Liver (tissue), 10 donors: ENCODE measurements at places on chromosomes 2 and 18. TPM values are rescaled to one million over a fixed set of nuclear protein-coding genes. Genes with fewer than 3 reads are reported as not detected.

OSBPL1A gene
- 6.6 TPM for total RNA-seq

DNA sequence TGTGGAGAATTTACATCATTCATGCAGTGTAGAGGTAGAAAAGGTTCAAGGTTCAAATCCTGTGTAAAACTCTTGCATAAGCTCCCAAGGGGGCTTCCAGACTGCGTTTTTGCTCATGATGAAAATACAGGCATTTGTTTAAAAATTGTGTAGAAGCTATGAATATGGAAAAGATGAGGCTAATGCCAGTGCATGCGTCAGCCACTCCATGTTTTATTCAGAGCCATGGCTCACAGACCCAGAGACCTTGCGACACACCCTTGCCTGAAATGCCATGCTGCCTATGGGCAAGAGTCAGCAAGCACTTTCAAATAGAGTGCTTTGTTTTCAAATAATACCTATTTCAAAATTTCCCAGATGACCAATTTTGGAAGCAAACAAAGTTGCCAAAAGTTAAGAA lies 262.3 kb downstream of the TRIB2 start:
- no peaks in the 10 kb centered on the region for H3K27me3 ChIP-seq
- no peaks in the 10 kb centered on the region for H3K4me1 ChIP-seq
- H3K4me3 ChIP-seq = no peak overlapping the region
- H3K27ac ChIP-seq = no peak overlapping the region

- DNase-seq = no peak
- H3K36me3 ChIP-seq = no peaks in the 10 kb centered on the region
- no peaks in the 10 kb centered on the region for H3K4me1 ChIP-seq
- no peak overlapping the region for H3K27ac ChIP-seq
- H3K4me3 ChIP-seq = no peak overlapping the region
Observed at GRCh38 chr2:214899751-214900150, 90.3 kb upstream of the BARD1 start.

SERPINB13 gene
- not detected for total RNA-seq

GRCh38 chr2:206341396-206341795 lies 66.9 kb downstream of the ZDBF2 start:
- H3K4me1 ChIP-seq = no peaks in the 10 kb centered on the region
- no peak overlapping the region for H3K27ac ChIP-seq
- no peaks in the 10 kb centered on the region for H3K27me3 ChIP-seq
- no peaks in the 10 kb centered on the region for H3K36me3 ChIP-seq
- H3K4me3 ChIP-seq = no peak overlapping the region
- no peak for DNase-seq

LINC00305 gene
- total RNA-seq = not detected

DNA sequence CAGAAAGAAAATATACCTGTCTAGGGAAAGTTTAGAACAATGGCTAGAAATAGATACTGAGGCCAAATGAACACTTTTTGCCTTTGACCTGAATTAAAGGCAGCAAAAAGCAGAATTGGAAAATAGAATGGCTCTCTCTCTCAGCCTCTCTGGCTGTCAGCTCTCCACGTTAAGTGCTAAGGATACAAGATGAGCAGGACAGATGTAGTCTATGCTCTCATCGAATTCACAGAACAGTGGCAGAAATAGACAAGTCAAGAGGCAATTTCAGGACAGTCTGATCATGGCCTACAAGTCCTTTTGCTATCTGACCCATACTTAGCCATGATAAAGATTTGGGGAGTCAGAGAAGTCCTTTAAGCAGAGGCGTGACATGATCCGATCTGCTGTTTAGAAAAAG lies 120.2 kb upstream of the CREB1 start:
- no peaks in the 10 kb centered on the region for H3K36me3 ChIP-seq
- H3K27ac ChIP-seq = no peak overlapping the region
- DNase-seq = no peak
- H3K27me3 ChIP-seq = no peaks in the 10 kb centered on the region

GRCh38 chr2:217805668-217806481 lies 196.9 kb downstream of the TNS1 start:
- no peak overlapping the region for H3K4me3 ChIP-seq
- no peak overlapping the region for H3K27ac ChIP-seq
- H3K4me1 ChIP-seq = peaks cover 16% of the 10 kb centered on the region
- peaks cover 64% of the 10 kb centered on the region for H3K36me3 ChIP-seq
- H3K27me3 ChIP-seq = no peaks in the 10 kb centered on the region

DNA sequence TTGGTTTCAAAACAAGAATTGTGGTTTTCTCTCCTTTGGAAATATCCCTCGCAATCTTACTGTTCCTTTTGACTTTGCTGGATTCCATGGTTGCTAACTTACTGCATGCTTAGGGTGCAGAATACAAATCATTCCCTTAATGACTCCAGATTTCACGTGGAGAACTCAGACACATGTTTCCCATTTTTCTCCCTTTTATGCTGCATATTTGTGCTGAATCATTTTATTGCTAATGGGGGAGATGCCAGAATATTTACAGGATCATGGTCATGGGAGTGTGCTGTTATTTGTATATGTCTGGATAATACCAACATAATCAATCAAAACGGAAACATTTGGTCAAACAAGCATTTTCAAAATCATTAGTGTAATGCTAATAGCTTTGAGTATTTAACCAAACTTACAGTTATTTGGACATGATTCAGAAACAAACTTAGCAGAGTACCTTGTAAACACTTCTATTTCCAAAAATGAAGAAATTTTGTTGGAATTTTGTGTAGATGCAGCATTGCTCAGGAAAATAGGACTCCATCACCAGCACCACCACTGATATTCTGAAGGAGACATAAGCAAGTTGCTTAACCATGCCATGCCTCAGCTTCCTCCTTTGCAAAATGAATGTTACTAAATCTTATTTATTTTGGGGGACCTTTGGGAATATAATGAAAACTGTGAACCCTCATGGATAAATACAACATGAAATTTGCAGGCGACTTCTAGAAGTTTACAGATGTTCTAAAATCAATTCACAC lies 122.5 kb upstream of the RND3 start:
- H3K4me1 ChIP-seq = no peaks in the 10 kb centered on the region
- H3K27ac ChIP-seq = no peak overlapping the region
- H3K36me3 ChIP-seq = no peaks in the 10 kb centered on the region
- no peak for DNase-seq
- H3K27me3 ChIP-seq = no peaks in the 10 kb centered on the region

DNA sequence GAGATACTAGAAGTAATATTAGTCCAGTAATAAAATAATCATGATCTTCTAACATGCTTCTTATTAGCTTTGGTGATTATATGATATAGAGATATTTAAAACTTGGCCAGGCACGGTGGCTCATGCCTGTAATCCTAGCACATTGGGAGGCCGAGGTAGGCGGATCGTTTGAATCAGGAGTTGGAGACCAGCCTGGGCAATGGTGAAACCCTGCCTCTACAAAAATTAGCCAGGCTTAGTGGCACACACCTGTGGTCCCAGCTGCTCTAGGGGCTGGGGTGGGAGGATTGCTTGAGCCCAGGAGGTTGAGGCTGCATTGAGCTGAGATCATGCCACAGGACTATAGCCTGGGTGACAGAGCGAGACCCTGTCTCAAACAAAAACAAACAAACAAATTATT lies 87.0 kb downstream of the WDR7 start:
- H3K27ac ChIP-seq = no peak overlapping the region
- no peak for DNase-seq
- H3K4me3 ChIP-seq = no peak overlapping the region
- H3K4me1 ChIP-seq = no peaks in the 10 kb centered on the region

GRCh38 chr2:233404222-233404621 lies 49.9 kb downstream of the DGKD start:
- H3K27me3 ChIP-seq = no peaks in the 10 kb centered on the region
- peaks cover 3% of the 10 kb centered on the region for H3K4me1 ChIP-seq
- H3K4me3 ChIP-seq = no peak overlapping the region
- no peak overlapping the region for H3K27ac ChIP-seq
- no peak for DNase-seq
- no peaks in the 10 kb centered on the region for H3K36me3 ChIP-seq

GRCh38 chr2:10547663-10548376 lies 99.7 kb upstream of the ODC1 start:
- H3K27me3 ChIP-seq = no peaks in the 10 kb centered on the region
- H3K4me3 ChIP-seq = no peak overlapping the region
- H3K36me3 ChIP-seq = no peaks in the 10 kb centered on the region

- H3K27me3 ChIP-seq = no peaks in the 10 kb centered on the region
- no peak for DNase-seq
- H3K27ac ChIP-seq = no peak overlapping the region
- peaks cover 30% of the 10 kb centered on the region for H3K36me3 ChIP-seq
- no peak overlapping the region for H3K4me3 ChIP-seq
Observed at GRCh38 chr2:158619496-158619895, 162.7 kb downstream of the PKP4 start.

DNA sequence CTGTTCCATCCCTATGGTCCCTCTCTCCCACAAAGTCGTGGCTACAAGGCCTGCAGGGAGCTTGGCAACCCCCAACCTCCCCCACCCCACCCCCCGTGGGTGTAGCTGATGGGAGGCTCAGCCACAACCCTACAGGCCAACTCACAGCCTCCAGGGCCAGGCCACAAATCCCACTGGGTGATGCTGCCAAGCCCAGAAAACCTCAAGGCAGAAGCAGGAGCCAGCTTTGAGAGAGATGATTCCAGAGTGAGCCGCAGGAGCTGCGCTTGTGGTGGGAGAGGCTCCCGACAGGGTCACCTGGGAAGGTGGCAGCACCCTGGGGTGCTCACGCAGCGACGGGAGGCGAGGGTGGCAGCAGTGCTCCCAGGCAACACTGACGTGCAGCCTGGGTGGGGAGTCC lies 44.8 kb downstream of the ADCY3 start:
- H3K36me3 ChIP-seq = no peaks in the 10 kb centered on the region
- no peaks in the 10 kb centered on the region for H3K4me1 ChIP-seq
- H3K4me3 ChIP-seq = no peak overlapping the region
- H3K27ac ChIP-seq = no peak overlapping the region
- no peak for DNase-seq

- H3K36me3 ChIP-seq = peaks cover 16% of the 10 kb centered on the region
- no peak overlapping the region for H3K4me3 ChIP-seq
- H3K27me3 ChIP-seq = no peaks in the 10 kb centered on the region
- DNase-seq = no peak
Observed at GRCh38 chr2:233775414-233775813, 2.7 kb upstream of the MROH2A start.

GALNT3 gene
- 2.2 TPM for total RNA-seq

DNA sequence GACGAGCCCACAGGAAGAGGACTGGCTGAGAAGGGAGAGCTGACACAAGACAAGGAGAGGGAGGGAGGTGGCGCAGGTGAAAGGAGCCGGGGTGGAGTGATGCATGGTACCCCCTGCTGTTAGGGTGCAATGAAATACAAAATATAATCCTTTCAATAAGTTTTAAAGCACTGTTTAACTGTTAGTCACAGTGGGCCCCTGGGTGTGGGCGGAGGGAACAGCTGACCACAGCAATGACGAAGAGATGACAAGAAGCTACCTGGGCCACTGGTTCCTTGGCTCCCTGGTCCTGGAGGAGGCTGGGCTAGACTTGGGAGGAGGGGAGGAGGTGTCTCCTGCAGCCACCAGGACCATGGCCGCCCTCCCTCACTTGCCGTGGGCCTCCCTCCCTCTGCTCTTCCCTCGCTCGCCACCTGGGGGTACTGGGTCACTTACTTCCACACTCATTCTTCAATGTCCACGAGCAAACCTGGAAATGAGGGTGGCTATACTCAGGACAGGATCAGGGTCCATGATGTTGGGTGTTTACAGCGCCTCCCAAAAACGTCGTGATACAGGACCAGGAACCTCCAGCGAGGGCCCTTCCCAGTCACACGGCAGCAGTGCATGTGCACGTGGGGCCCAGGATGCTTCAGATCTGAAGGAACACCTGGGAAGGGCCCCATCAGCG lies 196.1 kb downstream of the ANKRD30B start:
- H3K36me3 ChIP-seq = no peaks in the 10 kb centered on the region
- DNase-seq = no peak
- no peaks in the 10 kb centered on the region for H3K27me3 ChIP-seq
- H3K4me1 ChIP-seq = no peaks in the 10 kb centered on the region

DNA sequence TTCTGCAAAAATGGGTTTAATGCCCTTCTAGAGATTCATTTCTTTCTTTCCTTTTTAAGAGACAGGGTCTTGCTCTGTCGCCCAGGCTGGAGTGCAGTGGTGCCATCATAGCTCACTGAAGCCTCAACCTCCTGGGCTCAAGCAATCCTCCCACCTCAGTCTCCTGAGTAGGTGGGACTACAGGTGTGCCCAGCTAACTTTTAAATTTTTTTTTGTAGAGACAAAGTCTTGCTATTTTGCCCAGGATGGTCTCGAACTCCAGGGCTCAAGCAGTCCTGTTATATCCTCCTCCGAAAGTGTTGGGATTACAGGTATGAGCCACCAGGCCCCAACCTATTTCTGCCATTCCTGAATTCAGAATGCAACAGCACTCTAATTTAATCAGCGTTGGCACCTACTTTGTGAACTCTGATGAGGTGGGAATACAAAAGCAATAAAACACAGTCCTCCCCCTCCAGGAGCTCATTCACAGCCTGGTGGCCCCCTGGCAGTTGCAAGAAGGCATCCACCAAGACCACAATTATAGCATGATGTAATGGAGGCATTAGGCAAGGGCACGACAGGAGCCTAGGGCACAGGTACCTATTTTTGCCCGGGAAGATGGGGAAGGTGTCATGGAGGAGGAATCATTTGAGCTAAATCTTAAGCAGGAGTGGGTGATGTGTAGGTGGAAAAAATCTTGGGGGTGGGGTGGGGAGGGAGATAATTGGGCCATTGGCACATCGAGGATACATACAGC lies 5.1 kb downstream of the RHOB start:
- H3K27me3 ChIP-seq = no peaks in the 10 kb centered on the region
- H3K36me3 ChIP-seq = peaks cover 3% of the 10 kb centered on the region
- no peaks in the 10 kb centered on the region for H3K4me1 ChIP-seq
- no peak overlapping the region for H3K4me3 ChIP-seq
- DNase-seq = no peak

GRCh38 chr2:240631548-240632305 lies 6.4 kb downstream of the GPR35 start:
- no peaks in the 10 kb centered on the region for H3K36me3 ChIP-seq
- H3K4me1 ChIP-seq = no peaks in the 10 kb centered on the region
- no peak for DNase-seq
- no peak overlapping the region for H3K27ac ChIP-seq
